NCI-H2227 treated with DMSO at 0.1 percent for 48 hours (cell line): ENCODE measurements at places on chromosomes 3 and 15.
A peak's percentile ranks its signal among the peaks of the same experiment; 100 is the strongest.

GRCh38 chr15:59553879-59554735 is 57.5 kb upstream of the GCNT3 start:
- no peak for DNase-seq

GRCh38 chr3:86594838-86595237 is 396.1 kb downstream of the VGLL3 start:
- DNase-seq = no peak

DNA sequence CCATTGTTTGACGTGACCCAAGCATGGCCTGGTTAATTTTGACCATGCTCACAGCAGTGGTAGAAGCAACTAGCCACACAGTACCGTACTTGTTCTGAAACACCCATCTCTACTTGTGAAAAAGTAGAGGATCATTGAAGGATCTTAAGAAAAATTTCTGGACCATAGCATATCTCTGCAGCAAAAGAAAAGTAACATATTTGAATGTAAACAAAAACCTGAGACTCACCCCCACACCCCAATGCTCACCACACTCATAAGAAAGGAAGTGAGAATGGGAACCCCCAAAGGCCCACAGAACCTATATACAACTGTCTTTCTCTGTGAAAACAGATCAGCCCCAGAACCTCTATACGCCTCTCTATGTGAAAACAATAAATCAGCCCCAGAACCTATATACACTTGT is 33.8 kb upstream of the TFRC start:
- DNase-seq = no peak

DNA sequence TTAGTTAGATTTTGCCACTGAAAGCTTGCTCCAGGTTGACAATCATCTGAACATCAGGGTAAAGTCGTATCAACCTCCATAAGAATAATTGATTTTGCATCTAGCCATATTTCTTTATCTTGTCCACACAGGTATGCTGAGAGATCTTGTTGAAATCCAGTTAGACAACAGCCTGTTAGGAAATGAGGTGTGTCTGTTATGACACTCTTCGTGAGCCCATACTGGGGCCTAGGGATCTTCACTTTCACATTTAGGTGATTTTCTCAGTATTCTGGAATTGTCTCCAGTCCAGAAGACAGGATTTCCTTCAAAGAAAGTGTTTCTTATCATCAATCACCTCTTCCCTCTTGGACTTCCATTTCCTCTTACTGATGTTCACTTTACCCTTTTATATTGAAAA is 18.1 kb downstream of the DNAJB11 start:
- no peak for DNase-seq

- no peak for DNase-seq
Observed at GRCh38 chr3:114318295-114318694, 24.5 kb downstream of the TIGIT start.

DNA sequence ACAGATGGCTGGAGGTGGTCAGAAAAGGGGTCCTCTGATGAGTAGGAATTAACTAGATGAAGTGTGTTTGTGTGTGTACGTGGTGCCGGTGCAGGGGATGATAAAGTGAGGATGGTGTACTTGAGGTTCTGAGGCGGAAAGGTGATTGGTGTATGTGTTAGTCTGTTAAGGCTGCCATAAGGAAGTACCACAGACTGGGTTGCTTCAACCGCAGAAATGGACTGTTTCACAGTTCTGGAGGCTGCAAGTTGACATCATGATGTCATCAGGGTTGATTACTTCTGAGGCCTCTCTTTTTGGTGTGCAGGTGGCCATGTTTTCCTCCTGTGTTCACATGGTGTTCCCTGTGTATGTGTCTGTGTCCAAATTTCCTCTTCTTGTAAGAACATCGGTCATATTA is 202.4 kb upstream of the RGMA start:
- DNase-seq = no peak

- DNase-seq = no peak
Observed at GRCh38 chr3:33795131-33795530, 3.3 kb upstream of the PDCD6IP start.

GRCh38 chr15:62439543-62440016 is 274.5 kb upstream of the C2CD4B start:
- DNase-seq = no peak

GRCh38 chr3:198062068-198062465 is 102.0 kb downstream of the LMLN start:
- DNase-seq = no peak

- no peak for DNase-seq
Observed at GRCh38 chr3:80663426-80663825, 895.6 kb upstream of the ROBO1 start.

GRCh38 chr3:72655131-72655551 is 193.1 kb downstream of the SHQ1 start:
- DNase-seq = no peak

- DNase-seq = no peak
Observed at GRCh38 chr3:6862880-6863195, 1.9 kb downstream of the GRM7 start.

GRCh38 chr15:74885461-74885860 is 4.4 kb upstream of the MPI start:
- no peak for DNase-seq

DNA sequence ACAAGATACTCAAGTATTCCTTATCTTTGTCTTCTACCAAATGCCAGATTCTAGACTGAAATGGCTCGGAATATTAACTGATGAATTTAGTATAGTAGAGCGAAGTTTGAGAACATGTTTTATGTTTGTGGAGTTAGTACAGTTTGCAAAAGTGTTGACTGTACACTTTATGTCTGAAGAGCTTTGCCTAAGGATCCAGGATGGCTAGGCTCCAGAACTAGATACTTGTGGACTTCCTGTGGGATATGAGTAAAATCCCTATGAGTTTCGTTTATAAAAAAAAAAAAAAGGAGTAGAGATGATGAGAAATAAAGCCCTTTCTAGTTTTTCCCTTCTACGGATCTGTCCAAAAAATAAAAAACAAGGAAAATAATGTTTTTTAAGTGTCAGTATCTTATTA is 96.7 kb downstream of the TP63 start:
- DNase-seq = no peak

DNA sequence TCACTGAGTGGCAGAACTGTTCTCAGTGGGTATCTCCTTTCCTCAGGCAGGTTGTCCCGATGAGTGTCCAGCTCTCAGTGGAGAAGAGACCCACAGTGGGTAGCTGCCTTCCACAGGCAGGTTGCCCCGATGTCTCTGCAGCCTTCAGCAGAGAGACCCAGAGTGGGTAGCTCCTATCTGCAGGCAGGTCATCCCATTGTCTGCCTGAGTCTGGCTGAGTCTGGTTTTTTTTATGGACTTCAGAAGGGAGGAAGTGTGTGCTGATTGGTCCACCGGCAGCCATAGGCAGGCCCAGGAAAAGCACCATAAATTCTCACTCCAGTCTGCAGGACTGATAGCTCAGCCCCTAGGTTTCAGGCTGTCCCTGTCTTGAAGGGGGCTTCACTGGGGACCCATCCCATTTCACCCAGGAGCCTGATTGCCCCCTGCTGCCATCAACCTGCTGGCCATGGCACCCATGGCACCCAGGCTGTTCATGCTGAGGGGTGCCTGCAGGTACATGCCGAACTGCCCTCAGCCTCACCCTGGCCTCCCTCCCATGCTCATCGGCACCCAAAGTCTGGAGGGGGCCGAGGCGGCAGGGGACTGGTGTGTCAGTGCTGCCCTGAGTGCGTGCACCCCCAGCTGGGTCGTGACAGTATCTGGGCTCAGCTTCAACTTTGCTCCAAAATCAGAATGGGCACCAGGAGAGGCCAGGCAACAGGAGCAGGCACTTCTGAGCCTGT is 3.6 kb upstream of the LIMD1 start:
- DNase-seq = no peak

DNA sequence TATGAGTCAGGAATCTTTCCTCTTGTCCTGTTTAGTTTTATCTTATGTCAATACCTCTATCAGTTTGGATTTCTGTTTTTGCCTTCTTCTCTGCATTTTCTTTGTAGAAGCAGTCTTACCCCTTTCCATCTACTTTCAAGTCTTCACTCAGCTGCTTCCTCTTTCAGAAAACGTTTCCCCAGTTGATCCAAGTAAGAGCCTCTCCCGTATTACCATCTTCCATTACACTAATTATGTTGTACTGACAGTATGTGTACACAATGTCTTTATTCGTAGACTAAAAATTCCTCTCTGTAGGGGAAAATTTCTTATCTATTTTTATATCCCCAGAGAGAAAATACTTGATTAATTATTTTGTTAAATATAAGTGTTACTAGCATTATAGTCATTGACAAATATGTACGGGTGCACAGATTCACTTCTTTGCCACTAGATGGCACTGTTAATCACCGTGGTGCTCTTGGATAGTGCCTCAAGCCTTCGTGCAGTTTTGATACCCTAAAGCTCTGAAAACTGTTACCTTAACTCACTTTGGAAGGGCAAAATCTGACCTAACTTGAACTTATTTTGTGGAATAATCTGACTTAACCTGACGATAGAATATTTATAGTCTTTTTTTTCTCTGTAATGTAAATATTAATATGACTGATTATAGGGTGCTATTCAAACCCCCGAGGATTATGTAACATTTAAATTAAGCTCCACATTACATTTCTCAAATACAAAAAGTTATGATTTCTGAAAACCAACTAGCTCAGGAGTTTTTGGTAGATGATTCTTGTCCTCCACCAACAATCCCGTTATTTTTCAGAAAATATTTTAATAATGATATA is 74.2 kb upstream of the POU1F1 start:
- DNase-seq = peak; percentile 43

DNA sequence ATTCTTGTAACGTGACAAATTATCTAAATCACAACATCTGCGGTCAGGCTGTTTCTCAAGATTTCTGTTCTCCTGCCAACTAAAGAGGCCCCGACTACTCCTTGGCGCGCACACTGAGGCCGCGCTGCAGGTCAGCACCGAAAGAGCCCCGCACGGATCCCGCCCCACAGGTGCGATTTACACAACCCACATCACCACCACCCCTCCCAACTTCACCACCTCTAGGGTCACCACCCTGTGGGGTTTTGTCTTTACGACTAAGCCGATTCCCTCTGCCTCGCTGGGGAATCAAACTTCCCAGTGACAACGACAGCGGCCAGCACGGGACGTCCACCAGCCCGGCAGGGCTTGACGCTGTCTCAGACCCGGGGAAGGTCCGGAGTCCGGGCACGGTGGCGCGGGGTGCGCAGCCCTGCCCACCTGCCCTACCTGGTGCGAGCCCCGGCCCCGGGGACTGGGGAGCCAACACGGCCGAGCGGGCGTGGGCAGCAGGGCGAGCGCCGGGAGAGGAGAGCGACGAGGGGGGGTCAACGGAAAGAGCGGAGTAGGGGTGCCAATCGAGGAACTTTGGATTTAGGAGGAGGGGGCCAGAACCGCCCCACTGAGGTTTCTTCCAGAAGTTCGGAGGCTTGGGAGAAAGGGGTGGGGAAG is 764 bp downstream of the UACA start:
- no peak for DNase-seq

DNA sequence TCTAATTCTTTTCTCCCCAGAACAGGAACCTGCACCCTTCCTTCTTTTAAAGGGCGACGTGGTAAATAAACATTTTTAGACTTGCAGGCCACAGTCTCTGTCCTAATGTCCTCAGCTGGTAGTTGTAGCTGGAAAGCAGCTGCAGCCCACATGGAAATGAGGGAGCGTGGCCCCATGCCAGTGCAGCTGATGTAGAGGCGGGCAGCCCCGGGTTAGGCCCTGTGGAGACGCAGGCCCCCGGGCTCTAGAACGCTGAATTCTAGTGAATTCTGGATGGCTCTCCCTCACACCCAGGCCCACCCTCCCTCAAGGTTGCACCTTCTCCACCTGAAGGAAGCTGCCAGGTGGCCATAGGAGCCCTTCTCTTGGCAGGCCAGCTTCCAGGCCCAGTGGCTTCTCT is 52.3 kb downstream of the PGPEP1L start:
- DNase-seq = no peak

GRCh38 chr3:187403768-187404288 is 35.6 kb downstream of the RTP4 start:
- DNase-seq = no peak

DNA sequence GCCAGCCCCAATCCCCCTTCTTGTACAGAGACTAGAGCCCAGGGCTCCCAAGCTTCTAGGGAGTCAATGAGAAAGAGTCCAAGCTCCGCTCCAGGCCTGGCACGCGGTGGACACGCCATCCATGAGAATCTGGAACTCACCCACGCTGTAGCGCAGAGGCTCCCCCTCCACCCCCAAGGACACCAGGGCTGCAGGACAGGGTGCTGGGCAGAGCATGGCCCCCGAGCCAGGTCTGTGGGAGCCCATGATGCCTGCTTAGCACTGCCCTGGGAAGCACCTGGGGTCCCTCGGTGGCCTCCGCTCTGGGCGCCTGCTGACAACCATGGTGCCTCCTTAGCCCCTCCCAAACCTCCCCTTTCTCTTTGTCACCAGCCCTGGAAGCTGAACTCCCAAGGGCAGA is 28.5 kb downstream of the ACSBG1 start:
- DNase-seq = no peak

- DNase-seq = no peak
Observed at GRCh38 chr3:79378064-79378463, 389.7 kb downstream of the ROBO1 start.

- DNase-seq = no peak
Observed at GRCh38 chr3:99607151-99607550, 31.2 kb upstream of the COL8A1 start.

- no peak for DNase-seq
Observed at GRCh38 chr3:11479221-11479620, 164.5 kb downstream of the VGLL4 start.

DNA sequence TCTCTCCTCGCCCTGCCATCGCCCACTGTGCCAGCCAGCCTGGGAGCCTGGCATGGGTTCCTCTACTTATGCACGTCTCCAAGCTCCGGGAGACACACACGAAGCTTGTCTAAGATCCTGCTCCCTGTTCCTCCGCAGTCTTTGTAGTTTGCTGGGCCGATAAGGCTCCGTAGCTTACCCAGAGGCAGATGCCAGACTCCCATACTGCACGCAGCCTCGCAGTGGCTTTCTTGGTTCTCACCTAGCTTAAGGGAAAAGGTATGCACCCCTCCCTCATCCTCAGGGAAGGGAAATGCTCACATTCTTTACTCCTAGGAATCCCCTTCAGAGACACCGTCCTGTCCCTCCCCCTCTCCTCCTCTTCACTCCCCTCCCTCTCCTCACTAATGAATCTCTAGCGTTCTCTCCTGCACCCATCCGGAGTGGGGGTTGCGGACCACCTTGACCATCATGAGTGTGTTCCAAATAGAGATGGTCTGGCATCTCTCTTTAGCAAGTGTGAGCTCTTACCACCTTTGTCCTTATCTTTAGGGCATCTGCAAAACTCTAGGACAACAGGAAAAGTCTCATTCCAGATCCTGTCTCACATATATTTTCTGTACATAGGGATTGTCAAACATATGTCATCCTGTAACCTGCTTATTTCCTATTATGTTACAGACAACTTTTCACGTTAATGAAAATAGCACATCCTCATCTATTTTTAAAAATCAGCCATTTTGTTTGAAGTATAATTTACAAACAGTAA is 56.5 kb downstream of the TMEM266 start:
- no peak for DNase-seq

- peak; percentile 36 for DNase-seq
Observed at GRCh38 chr15:69410248-69410874, 3.8 kb upstream of the KIF23 start.

DNA sequence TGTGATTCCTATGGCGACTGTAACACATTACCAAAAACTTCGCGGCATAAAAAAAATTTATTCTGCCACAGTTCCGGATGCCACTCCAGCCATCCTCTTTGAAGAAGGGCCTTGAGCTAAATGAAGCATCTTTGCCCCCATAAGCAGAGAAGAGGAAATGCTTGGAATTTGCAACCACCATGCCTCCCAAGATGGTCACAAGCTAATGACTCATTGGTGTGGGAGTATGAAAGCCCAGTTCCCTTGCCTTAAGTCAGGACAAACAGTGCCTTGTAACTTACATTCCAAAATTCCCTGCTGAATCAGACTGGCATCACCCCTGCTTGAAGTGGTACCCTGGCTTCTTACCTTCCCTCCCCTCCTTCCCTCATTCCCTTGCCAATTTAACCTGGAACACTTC is 1077.4 kb downstream of the EPHA3 start:
- DNase-seq = no peak
